Muscle of leg (tissue), 16 donors: ENCODE measurements at places on chromosomes 2 and 18. TPM values are rescaled to one million over a fixed set of nuclear protein-coding genes. Genes with fewer than 3 reads are reported as not detected.

GRCh38 chr2:191056228-191056627 lies 42.3 kb upstream of the STAT1 start:
- no peaks in the 10 kb centered on the region for H3K36me3 ChIP-seq
- no peaks in the 10 kb centered on the region for H3K4me1 ChIP-seq
- no peak overlapping the region for H3K4me3 ChIP-seq
- DNase-seq = no peak

- peak overlapping the region; percentile 57 for H3K27ac ChIP-seq
- DNase-seq = peak; percentile 88
- peaks cover 14% of the 10 kb centered on the region for H3K4me1 ChIP-seq
- H3K4me3 ChIP-seq = no peak overlapping the region
Measured at GRCh38 chr2:45199973-45200372, 190.7 kb upstream of the SIX2 start.

- no peak overlapping the region for H3K4me3 ChIP-seq
- H3K36me3 ChIP-seq = no peaks in the 10 kb centered on the region
- no peaks in the 10 kb centered on the region for H3K27me3 ChIP-seq
- DNase-seq = no peak
Measured at GRCh38 chr18:49071778-49072177, 121.0 kb upstream of the SMAD7 start.

- H3K27ac ChIP-seq = no peak overlapping the region
- peaks cover 5% of the 10 kb centered on the region for H3K27me3 ChIP-seq
- no peak overlapping the region for H3K4me3 ChIP-seq
- H3K4me1 ChIP-seq = peaks cover 15% of the 10 kb centered on the region
- H3K36me3 ChIP-seq = no peaks in the 10 kb centered on the region
Measured at GRCh38 chr2:1553671-1554295, 140.5 kb downstream of the TPO start.

DNA sequence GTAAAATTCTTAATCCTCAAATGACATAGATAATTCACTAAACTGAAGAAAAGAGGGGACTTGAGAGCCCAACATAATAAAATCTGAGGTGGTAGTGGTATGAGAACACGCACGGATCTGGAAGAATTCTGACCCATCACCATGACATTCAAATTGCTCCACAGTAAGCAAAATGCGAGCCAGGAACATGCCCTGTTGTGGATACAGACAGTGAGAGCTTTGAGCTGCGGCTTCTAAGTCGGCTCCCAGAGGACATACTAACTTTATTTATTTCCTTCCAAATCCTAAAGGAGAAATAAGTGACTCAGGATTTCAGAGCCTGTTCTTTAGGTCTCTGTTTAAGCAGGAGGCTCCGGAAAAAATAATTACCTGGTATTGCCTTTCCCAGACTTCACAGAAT lies 143.4 kb upstream of the SMAD7 start:
- no peaks in the 10 kb centered on the region for H3K27me3 ChIP-seq
- no peaks in the 10 kb centered on the region for H3K4me1 ChIP-seq
- no peak overlapping the region for H3K27ac ChIP-seq
- no peak overlapping the region for H3K4me3 ChIP-seq
- peak; percentile 26 for DNase-seq

- H3K27ac ChIP-seq = no peak overlapping the region
- no peak overlapping the region for H3K4me3 ChIP-seq
- no peaks in the 10 kb centered on the region for H3K36me3 ChIP-seq
Measured at GRCh38 chr2:67311536-67311935, 85.6 kb upstream of the ETAA1 start.

DNA sequence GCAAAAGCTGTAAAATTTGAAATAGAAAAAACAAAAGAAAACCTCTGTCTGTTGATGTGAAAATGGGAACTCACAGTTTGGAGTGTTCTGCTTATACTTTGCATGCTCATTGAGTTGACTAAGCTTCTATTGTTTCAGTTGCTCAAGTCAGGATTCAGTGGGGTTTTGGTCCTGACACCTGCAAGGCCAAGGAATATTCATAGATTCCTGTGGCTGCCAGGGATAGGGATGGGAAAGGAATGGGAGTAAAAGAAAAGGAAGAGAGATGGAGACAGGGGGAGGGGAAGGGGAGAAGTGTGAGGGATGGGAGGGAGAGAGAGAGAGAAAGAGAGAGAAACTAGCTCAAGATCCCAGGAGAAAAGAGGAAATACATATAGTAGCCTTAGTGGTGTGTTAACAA lies 1.3 kb downstream of the CPS1 start:
- no peak overlapping the region for H3K4me3 ChIP-seq
- no peak overlapping the region for H3K27ac ChIP-seq
- no peaks in the 10 kb centered on the region for H3K27me3 ChIP-seq
- H3K4me1 ChIP-seq = no peaks in the 10 kb centered on the region
- DNase-seq = no peak

GRCh38 chr18:23452728-23453679 lies at the start of gene RIOK3:
Gene RIOK3 (plus strand): TSS chr18:23453287. CDS start chr18:23453440, 153 bp downstream.
- H3K27ac ChIP-seq = peak within 1 kb of the TSS; percentile 93
- no peaks in the 10 kb centered on the region for H3K4me1 ChIP-seq
- no peaks in the 10 kb centered on the region for H3K27me3 ChIP-seq
- peak; percentile 99 for DNase-seq
- peak within 1 kb of the TSS; percentile 88 for H3K4me3 ChIP-seq

DNA sequence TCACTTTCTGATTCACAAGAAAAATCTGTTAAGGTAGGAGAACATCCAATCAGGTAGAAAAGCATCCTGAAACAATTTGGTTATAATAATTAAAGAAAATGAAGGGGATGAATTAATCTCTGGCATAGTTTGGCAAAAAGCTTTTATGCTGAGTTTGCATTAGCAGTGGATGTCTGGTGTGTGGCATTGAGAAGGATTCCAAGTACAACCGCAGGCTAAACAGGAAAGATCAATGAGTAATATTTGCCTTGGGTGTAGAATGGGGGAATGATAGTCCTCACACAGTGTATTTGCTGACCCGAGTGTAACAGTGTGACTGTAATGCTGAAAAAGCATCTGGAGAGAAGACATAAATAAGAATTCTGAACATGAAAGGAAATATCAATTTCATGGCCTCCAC lies 68.3 kb upstream of the SESTD1 start:
- H3K4me1 ChIP-seq = peaks cover 9% of the 10 kb centered on the region
- no peak overlapping the region for H3K27ac ChIP-seq
- H3K36me3 ChIP-seq = no peaks in the 10 kb centered on the region
- H3K4me3 ChIP-seq = no peak overlapping the region

DNA sequence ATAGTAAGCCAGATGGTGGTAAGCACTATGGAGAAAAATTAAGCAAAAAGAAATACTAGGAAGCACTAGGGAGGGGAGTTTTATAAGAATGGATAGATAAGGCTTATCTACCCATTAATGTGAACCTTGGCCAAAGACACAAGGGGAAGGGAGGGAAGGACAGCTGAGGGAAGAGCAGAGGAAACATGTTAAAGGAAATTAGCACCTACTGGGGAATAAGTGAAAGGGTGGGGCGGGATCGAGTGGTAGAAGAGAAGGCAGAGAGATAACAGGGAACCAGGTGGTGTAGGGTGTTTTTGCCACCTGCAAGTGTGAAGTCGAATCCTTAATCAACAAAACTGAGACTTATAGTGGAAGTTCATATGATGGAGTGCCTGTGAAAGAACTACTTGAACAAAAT lies 1.7 kb downstream of the UNC80 start:
- no peak overlapping the region for H3K27ac ChIP-seq
- no peaks in the 10 kb centered on the region for H3K36me3 ChIP-seq
- no peak overlapping the region for H3K4me3 ChIP-seq
- peaks cover 8% of the 10 kb centered on the region for H3K27me3 ChIP-seq

DNA sequence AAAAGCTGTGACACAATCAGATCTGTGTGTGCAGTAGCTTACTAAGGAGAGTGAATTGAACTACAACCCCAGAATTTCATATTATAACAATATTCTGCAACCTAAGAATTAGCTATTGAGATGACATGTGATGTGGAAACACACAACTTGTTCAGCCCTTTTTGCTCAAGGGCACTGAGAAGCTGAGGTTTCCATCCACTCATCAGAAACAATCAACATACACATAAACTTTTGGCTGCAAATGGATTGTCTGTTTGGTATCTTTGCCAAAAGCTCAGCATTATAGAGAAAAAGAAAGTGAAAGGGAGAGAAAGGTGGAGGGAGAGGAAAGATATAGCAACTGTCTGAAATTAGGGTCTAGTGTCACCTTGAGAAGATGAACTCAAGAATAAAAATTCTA lies 117.2 kb upstream of the KLF7 start:
- peaks cover 3% of the 10 kb centered on the region for H3K4me1 ChIP-seq
- no peak overlapping the region for H3K27ac ChIP-seq
- H3K27me3 ChIP-seq = no peaks in the 10 kb centered on the region

- no peak overlapping the region for H3K4me3 ChIP-seq
- no peaks in the 10 kb centered on the region for H3K36me3 ChIP-seq
Measured at GRCh38 chr2:230669386-230669950, 43.2 kb upstream of the CAB39 start.

DNA sequence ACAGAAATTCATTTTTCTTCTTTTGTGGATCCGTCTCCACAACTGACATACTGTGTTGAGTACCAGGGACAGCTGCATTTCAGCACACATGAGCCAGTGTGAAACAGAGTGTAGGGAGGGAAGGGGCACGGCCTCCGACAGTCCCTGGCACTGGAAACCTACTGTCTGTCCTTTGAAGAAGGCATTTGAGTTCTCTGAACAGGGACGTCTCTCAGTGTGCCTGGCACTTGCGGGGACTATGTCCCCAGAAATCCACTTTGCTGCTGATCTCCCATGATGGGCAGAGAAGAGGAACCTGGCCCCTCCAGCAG lies 48.1 kb downstream of the PLB1 start:
- peaks cover 44% of the 10 kb centered on the region for H3K4me1 ChIP-seq
- H3K27ac ChIP-seq = peak overlapping the region; percentile 92
- DNase-seq = peak; percentile 78
- no peaks in the 10 kb centered on the region for H3K27me3 ChIP-seq

Gene WNT6
- 0.09 TPM for total RNA-seq

Gene CLIP4
- 18.7 TPM for total RNA-seq

Gene ITM2C
- total RNA-seq = 101 TPM

Gene TNS1
- total RNA-seq = 68.1 TPM

DNA sequence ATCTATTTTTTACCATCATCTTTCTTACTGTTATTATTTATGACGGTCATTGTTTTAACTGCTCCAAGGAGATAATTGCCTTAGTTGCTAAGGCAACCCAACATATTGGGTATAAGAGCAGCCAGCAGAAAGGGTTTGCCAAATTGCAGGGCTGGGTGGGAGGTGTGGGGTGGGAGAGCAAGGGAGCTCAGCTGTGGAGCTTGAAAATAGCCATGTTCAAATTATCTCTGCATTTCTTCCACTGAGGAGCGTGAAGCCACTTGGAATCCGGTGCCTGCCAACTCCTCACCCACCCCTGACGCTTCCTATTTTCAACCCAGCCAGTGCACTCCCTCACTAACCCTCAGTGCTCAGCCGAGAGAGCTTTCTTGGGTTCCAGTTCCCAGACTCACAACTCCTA lies 60.8 kb downstream of the SETBP1 start:
- H3K4me1 ChIP-seq = peaks cover 43% of the 10 kb centered on the region
- H3K27ac ChIP-seq = peak overlapping the region; percentile 87
- no peak overlapping the region for H3K4me3 ChIP-seq
- peaks cover 2% of the 10 kb centered on the region for H3K27me3 ChIP-seq
- DNase-seq = peak; percentile 91

- H3K4me1 ChIP-seq = peaks cover 59% of the 10 kb centered on the region
- H3K27me3 ChIP-seq = peaks cover 4% of the 10 kb centered on the region
- peaks cover 3% of the 10 kb centered on the region for H3K36me3 ChIP-seq
- H3K4me3 ChIP-seq = no peak overlapping the region
- DNase-seq = peak; percentile 59
Measured at GRCh38 chr2:120893811-120894584, 158.3 kb downstream of the GLI2 start.

Gene SMAD4
- 102 TPM for total RNA-seq

- DNase-seq = no peak
- no peak overlapping the region for H3K27ac ChIP-seq
- H3K27me3 ChIP-seq = no peaks in the 10 kb centered on the region
- H3K4me3 ChIP-seq = no peak overlapping the region
- H3K4me1 ChIP-seq = no peaks in the 10 kb centered on the region
- H3K36me3 ChIP-seq = no peaks in the 10 kb centered on the region
Measured at GRCh38 chr2:34851804-34852203, 1252.7 kb upstream of the FAM98A start.

DNA sequence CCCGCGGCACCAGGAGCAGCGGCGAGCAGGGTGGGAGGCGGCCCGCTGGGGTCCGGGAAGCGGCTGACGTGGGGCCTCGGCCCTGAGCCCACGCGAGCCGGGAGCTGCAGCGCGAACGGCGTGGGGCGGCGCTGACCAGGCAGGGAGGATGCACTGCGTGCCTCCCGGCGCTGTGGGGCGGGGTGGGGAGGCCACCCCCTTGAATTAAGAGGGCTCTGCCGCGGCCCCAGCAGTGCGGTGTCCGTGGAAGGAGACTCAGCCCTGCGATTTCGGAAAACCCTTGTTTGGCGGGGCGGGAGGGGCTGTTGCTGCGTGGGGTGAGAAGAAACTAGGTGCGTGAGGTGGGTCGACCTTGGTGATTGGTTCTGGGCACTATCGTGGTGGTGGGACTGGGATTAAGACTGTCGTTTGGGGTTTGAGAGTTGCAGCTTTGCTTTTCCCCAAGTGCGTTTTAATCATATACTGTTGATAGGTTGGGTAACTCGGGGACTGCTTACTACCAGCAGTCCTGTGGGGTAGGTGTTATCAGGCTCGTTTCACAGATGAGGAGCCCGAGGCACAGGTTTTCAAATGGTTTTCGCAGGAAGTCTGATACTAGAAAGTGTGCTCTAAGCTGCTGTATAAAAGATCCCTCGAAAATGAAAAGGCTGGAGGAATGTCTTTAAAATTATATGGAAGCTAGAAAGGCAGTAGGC lies 722 bp downstream of the ACSL3 start:
- H3K27me3 ChIP-seq = no peaks in the 10 kb centered on the region
- no peaks in the 10 kb centered on the region for H3K36me3 ChIP-seq
- H3K4me3 ChIP-seq = peak overlapping the region; percentile 81
- H3K4me1 ChIP-seq = peaks cover 16% of the 10 kb centered on the region
- DNase-seq = peak; percentile 62

Gene TEX44
- total RNA-seq = not detected

GRCh38 chr2:85312404-85312803 lies 15.4 kb downstream of the TGOLN2 start:
- no peak overlapping the region for H3K4me3 ChIP-seq
- no peak for DNase-seq
- no peaks in the 10 kb centered on the region for H3K27me3 ChIP-seq
- H3K4me1 ChIP-seq = peaks cover 21% of the 10 kb centered on the region
- peaks cover 48% of the 10 kb centered on the region for H3K36me3 ChIP-seq
- no peak overlapping the region for H3K27ac ChIP-seq

GRCh38 chr2:158034198-158034866 lies 67.3 kb upstream of the UPP2 start:
- H3K36me3 ChIP-seq = no peaks in the 10 kb centered on the region
- no peaks in the 10 kb centered on the region for H3K4me1 ChIP-seq
- no peak overlapping the region for H3K27ac ChIP-seq
- H3K27me3 ChIP-seq = no peaks in the 10 kb centered on the region

DNA sequence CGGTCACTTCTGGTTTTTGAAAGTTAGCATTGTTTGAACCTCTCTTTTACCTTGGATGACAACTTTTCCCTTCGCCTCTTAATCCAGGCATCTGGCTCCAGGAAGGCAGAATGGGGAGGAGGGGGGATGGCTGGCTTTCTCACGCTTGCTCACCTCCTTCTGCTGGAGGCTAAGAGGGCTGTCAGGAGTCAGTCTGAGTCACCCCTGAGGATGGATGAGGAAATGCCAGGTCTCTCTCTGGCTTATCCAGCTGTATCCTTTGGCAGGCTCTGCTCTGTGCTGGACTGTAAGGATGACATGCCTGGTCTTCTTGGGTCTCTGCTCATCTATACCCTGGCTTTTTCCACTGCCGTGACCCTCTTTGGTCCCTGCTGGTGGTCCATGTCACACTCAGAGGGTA lies 142.9 kb upstream of the GYPC start:
- no peak overlapping the region for H3K4me3 ChIP-seq
- no peak for DNase-seq
- no peak overlapping the region for H3K27ac ChIP-seq
- peaks cover 5% of the 10 kb centered on the region for H3K4me1 ChIP-seq
- no peaks in the 10 kb centered on the region for H3K27me3 ChIP-seq
- no peaks in the 10 kb centered on the region for H3K36me3 ChIP-seq
